A549 treated with Hydrocortisone at 1 μM for 4 hours (cell line): ENCODE measurements at places on chromosomes 5 and 9. TPM values are rescaled to one million over a fixed set of nuclear protein-coding genes. Genes with fewer than 3 reads are reported as not detected.

GADD45G gene
- 0.21 to 0.69 TPM (median 0.52 TPM) in 5 replicates for total RNA-seq

SPINK5 gene
- not detected in 5 replicates for total RNA-seq

CCL27 gene
- total RNA-seq = 0.28 to 0.30 TPM in 2 of 5 replicates, not detected in the others

ANKRD31 gene
- total RNA-seq = 0.03 to 0.07 TPM (median 0.05 TPM) in 5 replicates

MELK gene
- 62.1 to 83.8 TPM (median 69.7 TPM) in 5 replicates for total RNA-seq

CD14 gene
- total RNA-seq = 3.3 to 4.5 TPM (median 4.1 TPM) in 5 replicates

LHX3 gene
- 0.03 to 0.16 TPM (median 0.10 TPM) in 4 of 5 replicates, not detected in the other for total RNA-seq

MYMK gene
- not detected in 5 replicates for total RNA-seq

TEX48 gene
- not detected in 5 replicates for total RNA-seq

FGD3 gene
- total RNA-seq = 0.10 to 0.93 TPM (median 0.27 TPM) in 5 replicates

CATSPER3 gene
- 0.22 to 0.56 TPM (median 0.34 TPM) in 5 replicates for total RNA-seq

FRMD3 gene
- total RNA-seq = 4.7 to 6.0 TPM (median 5.9 TPM) in 5 replicates

ANGPTL2 gene
- total RNA-seq = 0.05 TPM in 1 of 5 replicates, not detected in the others

SLC45A2 gene
- total RNA-seq = not detected in 5 replicates

IFNB1 gene
- not detected in 5 replicates for total RNA-seq

CAMK4 gene
- total RNA-seq = 0.01 to 0.25 TPM (median 0.15 TPM) in 4 of 5 replicates, not detected in the other

ADGRV1 gene
- total RNA-seq = 0.44 to 1.2 TPM (median 0.56 TPM) in 5 replicates

ZCCHC7 gene
- total RNA-seq = 9.4 to 15.0 TPM (median 11.6 TPM) in 5 replicates

SPAAR gene
- total RNA-seq = 0.05 to 0.15 TPM (median 0.07 TPM) in 3 of 5 replicates, not detected in the others

BHMT gene
- total RNA-seq = 0.11 TPM in 1 of 5 replicates, not detected in the others

CNTFR gene
- 0.07 to 0.17 TPM (median 0.14 TPM) in 5 replicates for total RNA-seq

LVRN gene
- total RNA-seq = 0.05 to 0.07 TPM (median 0.06 TPM) in 3 of 5 replicates, not detected in the others

FAM169A gene
- 3.6 to 8.2 TPM (median 6.8 TPM) in 5 replicates for total RNA-seq

CDC23 gene
- 20.1 to 38.6 TPM (median 25.6 TPM) in 5 replicates for total RNA-seq

PDGFRB gene
- 0.18 to 0.74 TPM (median 0.36 TPM) in 5 replicates for total RNA-seq

CYLC2 gene
- total RNA-seq = not detected in 5 replicates

TRIM32 gene
- total RNA-seq = 21.8 to 24.8 TPM (median 22.8 TPM) in 5 replicates

FBN2 gene
- total RNA-seq = 12.6 to 23.1 TPM (median 18.3 TPM) in 5 replicates

PPP2CA gene
- total RNA-seq = 215 to 280 TPM (median 271 TPM) in 5 replicates

GRXCR2 gene
- not detected in 5 replicates for total RNA-seq
